ENCODE measurements at places on chromosomes 2 and 18. TPM values are rescaled to one million over a fixed set of nuclear protein-coding genes. Genes with fewer than 3 reads are reported as not detected.

DNA sequence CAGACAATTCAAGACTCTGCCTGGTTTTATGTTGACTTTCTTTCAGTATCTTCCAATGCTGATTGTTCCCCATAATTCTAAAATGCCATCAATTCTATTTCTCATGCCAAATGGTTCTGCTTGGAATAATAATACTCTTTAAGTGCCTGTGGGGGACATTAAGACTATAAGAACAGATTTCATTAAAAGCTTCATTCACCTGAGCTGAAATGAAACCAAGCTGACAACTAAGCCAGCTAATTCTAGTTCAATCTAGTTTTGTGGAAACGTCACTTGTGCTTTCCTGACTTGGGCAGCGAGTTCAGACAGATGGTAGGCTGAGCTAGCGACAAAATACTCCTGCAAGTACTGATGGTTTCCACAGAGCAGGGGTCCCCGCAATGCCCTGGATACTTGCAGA lies 491.1 kb upstream of the RAB6C start:
- no peak for DNase-seq

DNA sequence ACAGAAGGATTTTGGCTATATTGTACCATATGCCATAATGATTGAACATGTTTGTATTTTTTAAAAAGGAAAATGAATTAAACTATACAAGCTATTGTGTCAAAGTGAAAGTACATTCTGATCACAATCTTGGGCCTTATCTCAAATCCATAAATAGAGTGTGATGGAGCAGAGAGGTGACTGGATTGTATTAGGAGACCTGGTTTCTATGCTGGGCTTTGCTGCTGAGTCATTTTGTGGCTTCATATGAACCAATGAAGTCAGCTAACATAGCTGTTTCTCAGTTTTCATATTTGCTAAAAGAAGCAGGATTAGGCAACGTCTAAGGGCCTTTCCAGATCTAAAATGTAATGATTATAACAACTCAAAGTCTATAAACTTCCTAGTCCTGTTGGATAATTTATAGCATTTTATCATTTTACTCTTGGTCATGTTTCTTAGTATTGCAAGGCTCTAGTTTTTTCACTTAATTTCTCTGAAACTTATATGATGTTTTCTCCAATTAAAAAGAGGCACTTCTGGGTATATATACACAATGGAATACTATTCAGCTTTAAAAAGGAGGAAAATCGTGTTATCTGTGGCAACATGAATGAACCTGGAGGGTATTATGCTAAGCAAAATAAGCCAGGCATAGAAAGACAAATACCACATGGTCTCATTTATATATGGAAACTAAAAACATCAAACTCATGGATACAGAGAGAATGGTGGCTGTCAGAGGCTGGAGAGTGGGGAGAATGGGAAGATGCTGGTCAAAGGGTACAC lies 112.3 kb downstream of the MEP1B start:
- DNase-seq, result peak; percentile 43

- DNase-seq, result peak; percentile 54
Measured at GRCh38 chr2:207227062-207227748, 61.5 kb upstream of the KLF7 start.

DNA sequence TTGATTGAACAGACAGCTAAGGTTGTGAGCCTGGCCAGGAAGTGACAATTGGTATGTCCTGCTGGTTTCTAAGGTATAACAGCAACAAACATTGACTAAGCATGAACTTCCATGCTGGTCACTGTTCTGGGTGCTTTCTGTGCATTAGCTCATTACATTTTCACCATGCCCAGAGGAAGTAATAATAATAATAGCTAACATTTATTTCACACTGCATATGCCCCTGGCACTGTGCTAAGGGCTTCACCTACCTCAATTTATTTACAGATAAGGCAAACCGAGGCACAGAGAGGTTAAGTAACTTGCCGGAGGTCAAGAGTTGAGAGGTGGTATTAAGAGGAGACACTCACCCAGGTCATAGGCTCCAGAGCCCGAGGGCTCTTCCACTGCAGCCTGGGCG lies 113.6 kb downstream of the PDCL3 start:
- no peak for DNase-seq

DNA sequence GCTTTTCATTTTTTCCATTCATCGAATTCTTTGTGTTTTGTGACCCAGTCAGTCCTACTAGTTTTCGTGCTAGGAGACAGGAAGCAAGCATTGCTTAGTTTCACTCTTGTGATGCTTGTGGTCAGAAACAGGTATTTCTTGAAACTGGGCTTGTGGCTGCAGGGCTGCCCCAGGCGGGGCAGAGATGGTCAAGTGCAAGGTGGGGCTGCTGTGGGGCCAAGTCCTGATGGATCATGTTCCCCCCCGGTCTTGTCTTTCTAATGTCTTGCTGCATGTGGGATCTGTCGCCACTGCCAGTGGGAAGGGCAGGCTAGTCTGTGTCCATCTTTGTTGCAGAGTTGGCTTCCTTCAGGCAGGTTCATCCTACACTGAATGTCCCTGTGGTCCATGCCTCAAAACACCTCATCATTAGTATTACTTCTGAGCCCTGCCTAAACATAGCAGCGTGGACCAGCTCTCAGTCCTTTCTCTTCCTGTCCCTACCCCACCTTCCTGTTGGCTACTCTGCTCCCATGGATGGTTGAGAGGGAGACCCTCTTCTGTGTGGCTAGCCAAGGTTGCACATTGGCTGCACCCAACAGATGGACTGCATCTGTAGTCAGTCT lies 38.7 kb downstream of the INPP4A start:
- DNase-seq, result no peak

DNA sequence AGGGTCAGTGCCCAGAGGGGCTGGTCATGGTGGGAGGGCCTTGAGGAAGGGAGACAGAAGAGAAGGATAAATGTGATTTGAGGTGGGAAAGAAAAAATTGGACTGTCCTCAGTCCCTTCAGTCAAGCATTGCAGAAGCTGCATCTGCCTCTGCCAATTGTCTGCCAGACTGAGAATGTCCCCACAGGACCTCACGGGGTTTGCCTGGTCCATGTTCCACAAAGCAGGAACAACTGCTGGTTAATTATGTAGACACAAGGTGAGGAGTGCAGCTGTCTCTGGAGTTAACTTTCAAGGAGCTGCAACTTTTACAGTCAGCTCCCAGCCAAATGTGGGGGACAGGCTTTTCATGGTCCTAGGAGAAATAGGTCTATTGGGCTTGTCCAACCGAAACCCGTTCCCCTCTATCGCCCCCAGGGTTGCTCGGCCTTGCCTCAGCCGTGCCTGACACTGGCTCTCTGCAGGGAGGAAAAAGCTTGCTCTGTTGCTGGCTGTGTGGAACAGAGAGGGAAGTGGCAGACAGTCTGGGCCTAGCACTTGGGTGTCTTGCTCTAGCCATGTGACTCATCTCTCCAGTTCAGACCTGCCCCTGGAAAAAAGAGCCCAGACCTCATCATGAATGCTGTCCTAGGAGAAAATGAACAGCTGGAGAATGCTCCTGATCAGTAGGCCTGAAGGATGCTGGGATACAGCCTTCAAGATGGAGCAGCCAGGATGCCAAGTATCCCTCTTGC lies 31.1 kb upstream of the PAX8 start:
- peak; percentile 23 for DNase-seq

- peak; percentile 30 for DNase-seq
Measured at GRCh38 chr18:48514786-48515185, 24.0 kb upstream of the CTIF start.

- DNase-seq, result no peak
Measured at GRCh38 chr2:219464286-219465032, 29.8 kb downstream of the SPEG start.

- DNase-seq, result no peak
Measured at GRCh38 chr2:150279686-150280085, 207.8 kb downstream of the RND3 start.

GRCh38 chr18:12049978-12050811 lies 43.4 kb upstream of the ANKRD62 start:
- no peak for DNase-seq

Gene NT5DC4
- total RNA-seq, result not detected

Gene GALR1
- not detected for total RNA-seq

Gene EPAS1
- 12.3 TPM for total RNA-seq

Gene L3MBTL4
- total RNA-seq, result under 0.01 TPM

Gene PARD6G
- 0.24 TPM for total RNA-seq
